Fibroblast of lung (primary cell): ENCODE measurements at places on chromosomes 3 and 15. TPM values are rescaled to one million over a fixed set of nuclear protein-coding genes. Genes with fewer than 3 reads are reported as not detected.

The GPR176 gene
- total RNA-seq, result 79.6 and 179 TPM in 2 replicates

The CP gene
- total RNA-seq, result under 0.01 TPM in 1 of 2 replicates, not detected in the other

The TSC22D2 gene
- 10.3 and 23.6 TPM in 2 replicates for total RNA-seq

The SST gene
- total RNA-seq, result not detected in 2 replicates
